ENCODE measurements at places on chromosomes 4 and X.

- no peak for DNase-seq
Measured at GRCh38 chr4:117331817-117332216, 246.4 kb upstream of the TRAM1L1 start.

DNA sequence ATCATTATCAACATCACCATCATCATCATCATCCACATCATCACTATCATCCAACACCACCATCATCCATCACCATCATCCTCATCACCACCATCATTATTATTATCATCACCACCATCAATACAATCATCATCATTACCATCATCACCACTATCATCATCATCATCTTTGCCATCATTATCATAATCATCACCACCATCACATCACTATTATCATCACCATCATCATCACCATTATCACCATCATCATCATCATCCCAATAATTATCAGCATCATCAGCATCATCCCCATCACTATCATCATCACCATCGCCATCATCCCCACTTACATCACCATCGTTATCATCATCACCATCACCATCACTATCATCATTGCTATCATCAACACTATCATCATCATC is 1021.9 kb upstream of the PRKX start:
- no peak for DNase-seq

DNA sequence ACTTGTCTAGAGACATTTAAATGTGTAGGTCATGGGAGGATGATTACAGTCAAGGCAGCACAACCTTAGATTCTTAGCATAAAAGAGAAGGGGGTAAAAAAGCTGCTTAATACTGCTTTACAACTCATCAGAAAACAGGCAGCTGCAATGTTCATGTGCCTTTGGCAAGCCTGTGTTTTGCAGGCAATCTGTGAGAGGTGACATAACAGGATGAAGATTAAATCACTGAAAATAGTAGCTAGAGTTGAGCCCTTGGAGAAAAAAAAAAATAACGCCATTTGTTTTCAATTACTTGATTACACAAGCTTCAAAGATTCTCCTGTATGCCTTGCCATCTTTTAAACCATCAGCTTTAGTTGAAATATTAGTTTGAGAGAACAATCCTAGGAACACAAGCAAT is 847.6 kb upstream of the LCORL start:
- no peak for DNase-seq

GRCh38 chr4:139567159-139567870 is 11.3 kb upstream of the SETD7 start:
- no peak for DNase-seq

- DNase-seq = no peak
Measured at GRCh38 chr4:123598331-123598730, 201.7 kb downstream of the SPRY1 start.

GRCh38 chr4:119510395-119511149 is 118.0 kb downstream of the PDE5A start:
- no peak for DNase-seq

DNA sequence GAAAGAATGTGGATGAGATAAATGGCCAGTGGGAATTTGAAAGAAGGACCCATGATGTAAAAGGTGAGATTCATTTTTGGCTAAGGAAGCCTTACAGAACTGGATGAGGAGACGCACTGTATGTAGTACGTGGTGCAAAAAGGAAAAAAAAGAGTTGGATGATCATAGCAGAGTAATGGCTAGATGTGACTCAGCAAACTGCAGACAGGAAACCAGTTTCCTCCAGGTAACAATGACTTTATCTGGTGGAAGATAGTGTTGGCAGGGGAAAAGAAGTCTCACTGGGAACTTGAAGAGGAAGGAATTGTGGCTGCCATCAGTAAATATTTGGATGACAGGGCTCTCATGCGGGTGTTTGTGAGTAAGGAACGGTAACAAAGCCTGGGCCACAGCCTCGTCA is 243.2 kb downstream of the CPE start:
- no peak for DNase-seq

GRCh38 chrX:34365471-34365870 is 233.4 kb upstream of the FAM47A start:
- no peak for DNase-seq

DNA sequence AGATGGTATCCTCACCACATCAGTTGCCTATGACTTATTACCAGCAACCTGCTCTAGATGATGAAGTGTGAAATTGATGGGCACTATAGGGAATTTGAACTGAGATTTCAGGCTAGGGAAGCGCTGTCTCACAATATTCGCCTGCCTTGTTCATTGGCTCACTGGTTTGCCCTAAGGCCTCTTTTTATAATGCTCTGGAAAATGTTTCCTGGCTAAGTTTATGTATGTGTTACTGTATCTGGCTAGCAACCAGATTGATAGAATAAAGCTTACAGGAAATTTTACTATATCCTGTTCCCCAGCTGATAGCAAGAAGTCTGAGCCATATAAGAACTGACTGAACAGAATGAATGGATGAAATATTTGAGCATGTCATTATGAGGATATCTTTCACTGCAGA is 71.6 kb downstream of the GSTCD start:
- DNase-seq = no peak

DNA sequence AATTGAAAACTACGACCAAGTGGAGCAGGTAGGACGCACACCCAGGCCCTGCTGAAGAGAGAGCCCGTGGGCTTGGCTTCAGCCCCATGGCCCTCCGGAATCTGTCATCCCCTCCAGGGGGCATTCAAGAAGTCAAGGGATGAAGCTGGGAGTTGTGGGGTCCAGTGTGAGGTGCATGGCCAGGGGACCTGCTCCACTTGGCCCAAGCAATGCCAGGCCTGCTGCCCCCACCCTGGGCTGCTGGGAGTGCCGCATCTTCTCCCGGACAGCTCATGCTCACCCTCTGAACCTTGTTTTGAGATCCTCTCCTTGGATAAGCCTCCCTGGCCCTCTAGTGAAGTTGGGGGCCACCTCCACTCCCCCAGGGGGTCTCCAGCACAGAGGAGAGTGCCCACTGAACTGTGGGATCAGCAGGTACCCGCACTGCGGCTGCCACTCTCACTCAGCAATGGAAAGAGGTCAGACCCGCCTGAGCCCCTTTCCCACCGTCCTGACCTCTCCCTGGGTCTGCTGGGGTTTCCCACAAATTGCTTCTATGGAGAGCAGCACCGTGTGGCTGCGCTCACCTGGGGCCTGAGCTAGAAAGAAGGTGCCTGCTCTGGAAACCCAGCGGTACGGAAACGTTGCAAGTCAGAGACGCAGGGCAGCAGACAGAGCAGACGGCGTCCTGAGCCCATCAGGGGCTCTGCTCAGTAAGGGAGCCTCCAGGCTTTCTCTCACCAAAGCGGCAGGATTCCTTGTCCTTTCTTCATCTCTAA is 5.0 kb upstream of the ABLIM2 start:
- no peak for DNase-seq

- DNase-seq = no peak
Measured at GRCh38 chrX:19798423-19798822, 89.0 kb downstream of the SH3KBP1 start.

DNA sequence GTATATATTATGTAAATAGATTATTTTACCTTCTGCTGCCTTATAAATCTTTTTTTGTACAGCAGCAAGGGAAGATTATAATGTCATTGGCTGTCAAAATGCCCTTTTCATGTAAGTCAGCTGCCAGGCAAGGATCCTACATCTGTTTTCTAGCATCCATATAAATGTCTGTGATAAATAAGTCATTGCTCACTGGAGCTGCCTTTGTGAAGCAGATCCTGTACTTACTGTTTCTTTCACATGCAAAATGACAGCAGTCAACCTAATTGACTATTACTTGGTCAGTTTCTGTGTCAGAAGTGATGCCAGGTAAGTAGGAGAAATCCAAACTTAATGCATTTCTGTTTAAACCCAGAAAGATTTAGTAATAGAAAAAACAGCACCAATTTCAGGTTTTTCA is 620.7 kb downstream of the RPA4 start:
- DNase-seq = no peak

Measured in NCI-H2029 (cell line).